GM10248 (cell line): ENCODE measurements at places on chromosomes 12 and 14.

GRCh38 chr14:104554088-104554607 is 25.4 kb upstream of the C14orf180 start:
- DNase-seq = no peak

DNA sequence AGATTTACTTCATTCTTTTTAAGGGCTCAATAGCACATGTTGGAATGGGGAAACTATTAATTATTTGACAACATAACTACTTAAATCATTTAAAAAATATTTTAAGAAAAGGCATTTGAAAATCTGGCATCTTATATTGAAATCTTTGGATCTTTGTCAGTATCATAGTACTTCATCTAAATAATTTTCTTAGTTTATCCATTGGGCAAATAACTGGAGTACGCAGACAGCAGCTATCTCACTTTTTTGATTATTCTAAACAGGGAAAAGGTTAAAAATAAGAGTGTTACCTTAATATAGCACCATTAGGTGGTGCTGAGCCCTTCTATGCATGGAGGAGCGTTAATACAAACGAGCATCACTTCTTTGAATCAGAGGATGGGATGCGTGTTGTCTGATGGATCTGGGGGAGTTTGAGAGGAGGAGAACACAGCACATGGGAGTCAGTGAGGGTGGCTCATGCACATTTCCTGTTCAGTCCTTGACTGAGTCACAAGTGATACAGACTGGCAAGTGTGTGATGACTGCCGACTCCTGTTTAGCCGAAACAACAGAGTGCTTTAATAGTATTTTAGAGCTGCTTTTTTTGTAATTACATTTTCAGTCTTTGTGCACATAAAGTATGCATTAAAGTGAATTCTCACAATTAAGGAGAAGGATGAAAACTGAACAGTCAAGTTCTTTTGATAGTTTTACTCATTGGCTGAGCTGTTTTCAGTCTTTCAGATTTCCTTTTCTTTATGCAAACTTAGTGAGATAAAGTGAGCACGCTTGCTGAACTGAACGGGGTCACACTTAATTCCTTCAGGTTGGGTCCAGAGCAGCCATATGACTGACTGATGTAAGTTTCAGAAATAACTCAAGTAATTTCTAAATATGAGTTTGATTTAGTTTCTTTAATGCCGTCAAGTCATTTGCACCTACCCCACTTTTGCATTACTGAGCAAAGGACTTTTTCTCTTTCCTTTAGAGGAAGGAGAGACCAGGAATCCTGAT is 92.7 kb downstream of the DIP2B start:
- peak; percentile 69 for DNase-seq

GRCh38 chr12:4899364-4899763 is 10.3 kb upstream of the KCNA1 start:
- peak; percentile 20 for DNase-seq

- no peak for DNase-seq
Measured at GRCh38 chr12:68743356-68743755, 2.6 kb upstream of the SLC35E3 start.

- DNase-seq = no peak
Measured at GRCh38 chr12:100248886-100249285, 18.0 kb downstream of the DEPDC4 start.

DNA sequence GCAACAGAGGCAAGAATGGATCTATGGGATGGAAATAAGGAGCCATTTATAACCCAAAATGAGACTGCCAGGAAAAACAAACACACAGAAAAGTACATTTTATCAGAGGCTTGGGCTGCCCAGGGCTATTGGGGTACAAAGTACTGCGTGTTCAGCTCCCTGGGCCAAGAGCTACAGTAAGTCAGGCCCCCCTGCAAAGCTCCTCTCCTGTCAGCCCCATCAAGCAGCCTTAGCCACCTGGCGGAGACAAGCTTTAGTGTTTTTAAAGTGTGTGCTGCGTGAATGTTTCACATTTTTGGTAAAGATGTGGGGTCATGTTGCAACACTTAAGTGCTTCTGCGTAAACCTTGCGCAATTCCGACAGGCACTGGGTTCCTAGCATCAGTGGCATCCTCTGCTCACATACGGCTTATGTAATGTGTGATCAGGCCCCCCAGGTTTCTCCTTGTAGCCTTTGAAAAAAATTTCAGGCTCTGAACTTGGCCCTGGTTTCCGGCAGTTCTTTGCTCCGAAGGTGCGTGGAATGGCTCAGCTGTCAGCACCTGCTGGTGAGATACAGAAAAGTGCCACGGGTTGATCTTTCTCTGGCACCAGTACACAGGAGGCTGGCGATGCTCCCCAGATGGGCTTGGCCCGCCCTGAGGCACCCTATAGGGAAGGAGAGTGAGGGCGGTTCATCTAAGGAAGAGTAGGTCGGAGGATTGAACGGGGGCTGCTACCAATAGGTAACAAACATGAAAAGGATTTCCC is 198.7 kb upstream of the EEA1 start:
- no peak for DNase-seq

DNA sequence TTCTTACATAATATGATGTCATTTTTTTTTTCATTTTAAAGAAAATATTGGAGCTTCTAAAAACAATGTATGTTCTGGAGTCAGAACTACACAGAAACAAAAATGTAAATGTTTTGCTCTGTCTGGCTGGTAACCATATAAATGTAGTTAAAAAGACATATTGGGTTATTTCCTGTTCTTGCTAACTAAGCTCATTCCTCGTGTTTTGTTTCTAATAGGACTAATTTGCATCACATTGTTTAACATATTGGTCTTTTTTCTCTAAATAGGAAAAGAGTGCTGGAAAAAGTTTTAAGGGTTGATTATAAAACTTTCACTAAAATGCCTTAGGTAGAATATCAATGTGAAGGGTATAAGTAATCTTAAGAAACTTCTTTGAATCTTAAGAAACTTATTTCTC is 221.3 kb downstream of the SLC6A15 start:
- DNase-seq = no peak

- no peak for DNase-seq
Measured at GRCh38 chr14:77843195-77843594, 43.3 kb downstream of the ADCK1 start.

DNA sequence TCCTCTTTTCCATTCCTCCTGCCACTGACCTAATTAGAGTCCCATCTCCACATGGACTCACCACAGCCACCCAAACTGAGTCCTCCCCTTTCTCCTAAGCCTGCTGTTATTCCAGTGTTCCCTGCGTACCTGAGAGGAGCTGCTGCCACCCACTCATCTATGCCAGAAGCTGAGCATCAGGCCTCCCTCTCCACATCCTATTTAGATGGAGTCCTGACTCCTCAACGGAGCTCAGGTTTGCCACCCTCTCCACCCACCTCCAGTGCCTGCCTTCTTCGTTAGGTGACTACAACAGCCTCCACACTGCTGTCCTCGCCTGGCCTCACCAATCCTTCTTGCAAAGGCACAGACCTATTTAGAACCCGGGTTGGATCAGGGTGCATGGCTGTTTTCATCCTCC is 15.2 kb upstream of the ABHD12B start:
- no peak for DNase-seq

GRCh38 chr12:131555866-131556265 is 155.0 kb upstream of the SFSWAP start:
- DNase-seq = no peak

- DNase-seq = peak; percentile 27
Measured at GRCh38 chr14:54221432-54221803, 175.4 kb upstream of the CDKN3 start.

GRCh38 chr12:40575987-40576386 is 116.3 kb upstream of the CNTN1 start:
- DNase-seq = no peak

- no peak for DNase-seq
Measured at GRCh38 chr14:23984891-23985602, 3.7 kb upstream of the DHRS4L2 start.

- peak; percentile 2 for DNase-seq
Measured at GRCh38 chr12:59472273-59472672, 123.6 kb upstream of the SLC16A7 start.

GRCh38 chr12:110007881-110008280 is 8.7 kb downstream of the ANKRD13A start:
- DNase-seq = no peak

- no peak for DNase-seq
Measured at GRCh38 chr12:9751204-9752144, 9.2 kb downstream of the CD69 start.

DNA sequence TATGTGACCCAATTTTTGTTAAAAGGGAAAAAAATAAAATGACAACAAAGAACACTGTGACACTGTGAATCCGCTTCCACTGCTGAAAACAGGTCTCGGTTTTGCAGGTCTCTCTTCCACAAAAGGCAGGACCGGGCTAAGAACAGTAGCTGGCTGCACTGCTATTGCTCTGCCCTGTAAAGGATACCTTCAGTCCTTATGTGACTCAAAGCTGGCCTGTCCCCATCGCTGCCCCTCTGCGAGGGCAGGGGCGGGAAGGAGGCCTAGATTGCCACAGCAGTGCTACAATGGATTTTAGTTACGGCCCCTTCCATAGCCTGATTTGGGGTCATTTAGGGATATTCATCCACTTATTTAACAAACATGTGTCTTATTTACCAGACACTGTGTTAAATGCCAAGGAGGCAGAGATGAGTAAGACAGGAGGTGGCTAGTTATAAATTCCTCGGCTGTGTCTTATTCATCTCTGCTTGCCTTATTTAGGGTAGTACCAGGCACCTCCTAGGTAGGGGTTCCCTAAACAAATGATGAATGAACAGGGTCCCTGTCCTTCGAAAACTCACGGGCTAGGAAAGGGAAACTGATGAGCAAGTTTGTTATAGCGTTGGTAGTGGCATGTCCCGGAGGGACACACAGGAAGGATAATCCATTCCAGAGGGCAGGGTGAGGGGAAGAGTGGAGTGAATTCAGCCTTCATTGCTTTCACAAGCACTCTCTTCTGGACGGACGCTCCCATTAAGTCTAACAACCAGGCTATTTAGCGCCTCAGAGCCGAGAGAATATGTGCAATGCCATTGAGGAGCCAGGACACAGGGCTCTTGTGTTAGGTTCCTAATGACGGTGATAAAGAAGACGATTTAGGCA is 73.3 kb downstream of the EID3 start:
- no peak for DNase-seq

GRCh38 chr14:97977651-97978261 is 1180.6 kb downstream of the VRK1 start:
- no peak for DNase-seq

GRCh38 chr12:56521209-56521589 is 421 bp upstream of the RBMS2 start:
- no peak for DNase-seq

- no peak for DNase-seq
Measured at GRCh38 chr12:42961395-42961794, 371.8 kb upstream of the PRICKLE1 start.

- no peak for DNase-seq
Measured at GRCh38 chr12:78240827-78241226, 410.1 kb downstream of the NAV3 start.

DNA sequence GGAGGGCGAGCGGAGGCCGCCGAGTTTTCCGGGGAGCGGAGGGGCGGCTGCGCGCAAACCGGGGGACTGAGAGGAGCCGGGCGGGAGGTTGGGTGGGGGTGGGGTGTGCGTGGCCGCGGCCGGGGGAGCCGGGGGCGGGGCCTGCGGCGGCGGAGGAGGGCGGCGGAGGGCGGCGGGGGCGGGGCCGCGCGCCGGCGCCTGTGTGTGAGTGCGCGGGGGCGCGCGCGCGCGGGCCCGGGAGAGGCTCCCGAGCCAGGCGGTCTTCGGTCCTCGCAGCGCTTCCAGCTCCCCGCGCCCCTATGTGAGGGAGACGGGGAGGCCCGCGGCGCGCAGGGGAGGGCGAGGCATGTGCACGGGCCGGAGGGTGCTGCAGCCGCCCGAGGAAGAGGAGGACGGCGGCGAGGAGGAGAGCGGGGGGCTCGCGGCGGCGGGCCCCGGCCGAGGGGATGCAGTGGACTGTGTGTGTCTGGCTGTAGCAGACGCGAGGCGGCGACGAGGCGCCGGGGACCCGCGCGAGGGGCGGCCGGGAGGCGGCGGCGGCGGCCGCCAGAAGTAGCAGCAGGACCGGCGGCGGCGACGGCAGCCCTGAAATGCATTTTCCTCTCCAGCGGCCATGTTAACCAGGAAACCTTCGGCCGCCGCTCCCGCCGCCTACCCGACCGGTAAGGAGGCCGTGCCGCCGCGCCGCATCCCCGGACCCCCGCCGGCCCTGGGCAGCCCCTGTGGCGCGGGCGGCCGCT is at the start of gene DYRK2:
DYRK2 (plus strand) TSS at position 225 of the 740 bp plus-strand sequence; CDS start at position 614, 389 bp downstream.
- peak; percentile 86 for DNase-seq

GRCh38 chr12:66962290-66962689 is 283.4 kb upstream of the GRIP1 start:
- no peak for DNase-seq

- no peak for DNase-seq
Measured at GRCh38 chr12:10361084-10361483, 28.8 kb downstream of the KLRK1 start.

- DNase-seq = no peak
Measured at GRCh38 chr12:69897744-69898143, 72.7 kb downstream of the MYRFL start.

GRCh38 chr12:114287821-114288525 is 118.0 kb downstream of the TBX5 start:
- no peak for DNase-seq

- DNase-seq = no peak
Measured at GRCh38 chr12:27966870-27967269, 5.7 kb downstream of the PTHLH start.

- no peak for DNase-seq
Measured at GRCh38 chr12:116220756-116221155, 56.7 kb downstream of the MED13L start.

GRCh38 chr14:100384819-100385813 is 62.0 kb downstream of the SLC25A47 start:
- DNase-seq = no peak

DNA sequence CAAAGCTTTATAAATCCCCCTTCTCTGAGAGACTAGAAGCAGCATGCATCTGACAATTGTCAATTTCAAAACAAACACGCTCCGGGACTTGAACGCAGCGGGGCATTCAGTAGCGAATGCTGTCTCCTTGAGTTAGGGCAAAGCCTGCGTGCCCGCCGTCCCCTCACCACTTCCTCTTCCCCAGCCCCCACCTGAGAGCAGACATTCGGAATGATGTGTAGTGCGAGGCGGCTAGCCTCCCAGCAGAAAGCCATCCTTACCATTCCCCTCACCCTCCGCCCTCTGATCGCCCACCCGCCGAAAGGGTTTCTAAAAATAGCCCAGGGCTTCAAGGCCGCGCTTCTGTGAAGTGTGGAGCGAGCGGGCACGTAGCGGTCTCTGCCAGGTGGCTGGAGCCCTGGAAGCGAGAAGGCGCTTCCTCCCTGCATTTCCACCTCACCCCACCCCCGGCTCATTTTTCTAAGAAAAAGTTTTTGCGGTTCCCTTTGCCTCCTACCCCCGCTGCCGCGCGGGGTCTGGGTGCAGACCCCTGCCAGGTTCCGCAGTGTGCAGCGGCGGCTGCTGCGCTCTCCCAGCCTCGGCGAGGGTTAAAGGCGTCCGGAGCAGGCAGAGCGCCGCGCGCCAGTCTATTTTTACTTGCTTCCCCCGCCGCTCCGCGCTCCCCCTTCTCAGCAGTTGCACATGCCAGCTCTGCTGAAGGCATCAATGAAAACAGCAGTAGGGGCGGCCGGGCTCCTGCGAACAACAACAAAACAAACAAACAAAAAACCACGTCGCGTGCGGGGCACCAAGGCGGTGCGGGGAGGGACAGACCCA is 2.2 kb downstream of the PRMT8 start:
- DNase-seq = no peak

- DNase-seq = no peak
Measured at GRCh38 chr12:69471076-69471430, 865 bp downstream of the FRS2 start.

GRCh38 chr12:81797100-81797499 is 38.0 kb upstream of the PPFIA2 start:
- DNase-seq = no peak
